ENCODE measurements at places on chromosomes 13 and 19.

DNA sequence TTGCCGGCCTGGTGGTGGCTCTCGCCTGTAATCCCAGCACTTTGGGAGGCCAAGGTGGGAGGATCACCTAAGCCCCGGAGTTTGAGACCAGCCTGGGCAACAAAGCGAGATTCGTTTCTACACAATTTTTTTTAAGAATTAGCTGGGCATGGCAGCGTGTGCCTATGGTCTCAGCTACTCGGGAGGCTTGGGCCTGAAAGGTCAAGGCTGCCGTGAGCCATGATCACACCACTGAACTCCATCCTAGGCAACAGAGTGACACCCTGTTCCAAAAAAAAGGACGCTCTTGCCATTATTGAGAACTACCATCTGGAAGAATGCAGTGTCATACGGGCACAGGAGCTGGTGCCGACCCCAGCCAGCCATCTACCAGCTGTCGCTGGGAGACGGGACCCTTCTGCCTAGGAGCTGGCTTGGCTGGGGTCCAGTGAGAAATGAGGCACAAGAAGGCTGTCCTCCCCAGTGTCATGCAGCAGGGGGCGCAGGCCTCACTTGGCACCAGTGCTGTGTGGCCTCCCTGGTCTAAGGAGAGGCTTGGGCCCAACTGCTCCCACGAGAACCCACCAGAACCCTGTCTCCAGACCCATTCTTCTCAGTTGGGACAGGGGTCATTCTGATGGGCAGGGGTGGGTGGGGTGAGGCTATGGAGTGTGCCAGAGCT is 12.2 kb upstream of the RELB start:
- peak; percentile 86 for DNase-seq

DNA sequence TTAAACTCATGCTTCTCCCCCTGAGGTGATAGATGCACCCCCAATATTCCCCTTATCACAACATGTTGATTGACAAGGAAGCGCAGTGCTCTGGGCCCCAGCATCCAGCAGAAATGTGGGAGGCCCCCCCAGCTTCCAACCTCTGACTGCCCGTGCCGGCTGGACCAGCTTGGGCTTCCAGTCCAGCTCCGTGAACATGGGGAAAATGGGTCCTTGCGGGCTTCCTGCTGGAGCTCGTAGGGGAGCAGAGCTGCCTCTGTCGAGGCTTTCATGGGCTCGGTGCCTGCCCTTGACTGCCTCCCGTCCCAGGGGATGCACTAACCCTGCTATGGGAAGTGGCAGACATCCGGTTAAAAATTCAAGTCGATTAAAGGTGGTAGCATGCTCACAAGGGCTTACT is 188.9 kb downstream of the COL4A1 start:
- no peak for DNase-seq

GRCh38 chr19:15404097-15404779 is 14.6 kb downstream of the AKAP8L start:
- no peak for DNase-seq

DNA sequence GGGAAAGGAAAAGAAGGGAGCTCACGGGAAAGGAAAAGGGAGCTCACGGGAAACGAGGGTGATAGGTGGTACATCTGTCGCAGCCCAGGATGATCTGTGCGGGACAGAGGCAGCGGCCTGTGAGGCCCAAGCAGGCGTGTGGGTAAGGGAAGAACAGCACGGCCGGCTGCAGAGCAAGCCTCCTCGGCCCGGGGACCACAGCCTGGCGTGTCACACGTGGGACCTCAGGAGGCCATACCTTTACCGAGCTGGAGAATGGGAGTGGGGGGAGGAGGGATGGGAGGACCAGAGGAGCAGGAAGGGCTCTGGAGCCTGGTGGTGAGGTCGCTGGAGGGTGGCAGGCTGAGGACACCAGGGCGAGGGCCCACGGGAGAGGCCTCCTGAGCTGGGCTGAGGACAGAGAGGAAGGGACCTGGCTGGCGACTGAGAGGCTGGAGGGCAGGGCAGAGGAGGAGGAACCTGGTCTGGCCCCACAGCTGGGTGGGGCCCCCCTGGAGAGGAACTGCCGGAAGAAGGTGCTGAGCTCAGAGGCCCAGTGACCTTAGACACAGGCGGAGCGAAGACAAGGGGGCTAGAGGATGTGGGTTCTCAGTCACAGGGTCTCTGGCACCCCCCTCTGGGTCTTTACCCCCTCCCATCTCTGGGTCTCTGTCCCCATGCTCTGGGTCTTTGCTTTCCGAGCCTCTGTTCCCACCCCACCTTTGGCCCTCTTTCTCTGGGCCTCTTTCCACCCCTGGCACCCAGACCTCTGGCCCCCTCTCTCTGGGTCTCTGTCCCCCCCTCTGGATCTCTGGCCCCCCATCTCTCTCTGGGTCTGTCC is 2.9 kb upstream of the FTL start:
- DNase-seq, result no peak

- DNase-seq, result no peak
These were observed 72.5 kb upstream of the UBL3 start for GRCh38 chr13:29922896-29923295.

DNA sequence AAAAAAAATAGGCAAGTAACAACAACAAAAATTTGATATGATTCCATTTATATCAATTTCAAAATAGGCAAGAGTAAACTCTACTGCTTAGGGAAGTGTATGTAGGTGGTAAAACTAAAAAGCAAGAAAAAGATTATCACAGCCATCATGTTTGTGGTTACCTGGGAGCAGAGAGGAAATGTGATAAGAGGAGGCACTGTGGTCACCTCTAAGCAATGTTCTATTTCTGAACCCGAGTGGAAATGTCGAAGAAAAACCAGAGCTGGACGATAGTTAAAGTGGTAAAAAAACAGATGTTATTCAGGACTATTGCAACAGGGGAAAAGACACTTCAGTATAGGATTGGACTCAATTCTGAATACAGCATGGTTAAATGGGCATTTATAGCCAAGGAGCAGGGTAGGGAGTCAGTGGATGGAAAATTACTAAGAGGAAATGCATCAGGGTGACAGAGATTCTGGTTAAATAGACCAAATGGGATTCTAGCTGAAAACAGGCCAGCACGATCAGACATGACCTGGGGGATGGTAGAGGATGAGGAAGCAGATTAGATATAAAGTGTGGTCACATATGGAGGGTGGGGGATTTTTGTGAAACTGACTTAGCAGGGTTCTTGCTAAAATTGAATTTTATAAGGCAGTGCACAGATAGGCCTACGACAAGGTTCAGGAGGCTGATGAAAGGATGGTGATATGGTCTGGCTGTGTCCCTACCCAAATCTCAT is 6.0 kb upstream of the TEX30 start:
- DNase-seq, result no peak

DNA sequence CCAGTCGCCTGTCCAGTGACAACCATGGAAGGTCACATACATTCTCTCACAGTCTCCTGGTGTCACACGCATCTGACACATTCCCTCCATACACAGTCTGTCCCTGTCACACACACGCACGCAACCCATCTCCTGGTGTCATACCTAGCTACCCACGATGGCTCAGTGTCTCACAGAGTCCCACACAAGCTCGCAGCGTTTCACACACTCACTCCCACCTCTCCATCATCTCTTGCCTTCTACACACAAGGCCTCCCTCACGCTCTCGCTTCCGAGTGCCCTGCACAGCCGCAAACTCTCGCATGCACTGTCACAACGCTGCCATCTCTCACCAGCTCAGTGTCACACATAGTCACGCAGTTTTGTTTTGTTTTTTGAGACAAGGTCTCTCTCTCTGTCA is 1.2 kb upstream of the GNG8 start:
- DNase-seq, result no peak

DNA sequence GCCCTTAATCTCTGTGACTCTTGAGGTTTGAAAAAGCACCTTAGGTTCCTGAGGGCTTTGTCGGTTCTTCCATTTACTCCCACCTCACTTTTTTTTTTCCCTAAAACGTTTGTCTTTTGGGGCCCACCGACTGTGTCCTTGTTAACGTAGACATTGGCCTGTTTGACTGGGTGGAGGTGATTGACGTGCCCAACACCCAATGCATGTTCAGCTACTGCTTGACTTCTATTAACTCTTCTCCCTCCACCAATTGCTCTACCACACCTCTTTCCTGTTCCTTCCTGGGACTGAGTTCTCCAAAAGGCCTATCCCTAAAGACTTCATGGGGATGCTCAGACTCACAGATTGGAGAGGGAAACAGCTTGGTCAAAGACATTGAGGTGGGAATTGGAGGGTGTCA is 17.3 kb downstream of the CKM start:
- no peak for DNase-seq

DNA sequence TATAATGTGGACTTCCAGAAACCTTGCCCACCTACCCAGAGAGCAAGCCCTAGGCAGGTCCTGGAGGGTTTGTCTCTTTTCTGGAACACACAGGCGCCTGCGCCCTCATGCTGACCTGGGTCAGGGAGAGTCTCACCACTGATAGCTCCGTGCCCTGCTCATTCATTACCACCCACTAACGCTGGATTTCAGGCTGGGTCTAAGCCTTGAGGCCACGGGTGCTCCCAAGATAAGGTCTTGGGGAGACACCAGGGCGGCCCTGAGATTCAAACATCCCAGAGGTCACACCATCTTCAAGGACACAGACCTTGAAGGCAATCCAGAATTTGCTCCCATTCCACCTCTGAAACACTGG is 5.1 kb downstream of the S1PR2 start:
- no peak for DNase-seq

- no peak for DNase-seq
These were observed 3.7 kb downstream of the PGLYRP2 start for GRCh38 chr19:15475611-15476010.

GRCh38 chr13:34349091-34349722 is 531.3 kb downstream of the RFC3 start:
- DNase-seq, result no peak

GRCh38 chr13:48908381-48909055 is 67.2 kb upstream of the FNDC3A start:
- DNase-seq, result no peak

- no peak for DNase-seq
These were observed 19.9 kb upstream of the GDF15 start for GRCh38 chr19:18366021-18366435.

DNA sequence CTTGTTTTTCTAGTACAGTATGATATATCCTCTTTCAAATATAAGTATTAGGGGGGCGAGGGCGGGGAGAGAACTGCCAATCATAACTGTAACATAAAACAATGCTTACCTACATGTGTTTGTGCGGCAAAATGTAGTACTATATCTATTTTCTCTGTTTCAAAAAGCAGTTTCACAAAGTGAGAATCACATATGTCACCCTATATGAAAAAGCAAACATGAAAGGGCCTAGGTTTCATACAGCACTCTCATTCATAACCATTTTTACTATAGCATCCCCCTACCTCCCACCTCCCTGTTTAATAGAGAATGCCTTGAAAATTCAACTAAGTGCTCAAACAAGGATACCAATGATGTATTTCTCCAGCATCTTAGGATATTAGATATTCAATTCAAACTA is 5.2 kb downstream of the TGDS start:
- DNase-seq, result no peak

GRCh38 chr13:87872813-87873212 is 201.6 kb downstream of the SLITRK5 start:
- no peak for DNase-seq

DNA sequence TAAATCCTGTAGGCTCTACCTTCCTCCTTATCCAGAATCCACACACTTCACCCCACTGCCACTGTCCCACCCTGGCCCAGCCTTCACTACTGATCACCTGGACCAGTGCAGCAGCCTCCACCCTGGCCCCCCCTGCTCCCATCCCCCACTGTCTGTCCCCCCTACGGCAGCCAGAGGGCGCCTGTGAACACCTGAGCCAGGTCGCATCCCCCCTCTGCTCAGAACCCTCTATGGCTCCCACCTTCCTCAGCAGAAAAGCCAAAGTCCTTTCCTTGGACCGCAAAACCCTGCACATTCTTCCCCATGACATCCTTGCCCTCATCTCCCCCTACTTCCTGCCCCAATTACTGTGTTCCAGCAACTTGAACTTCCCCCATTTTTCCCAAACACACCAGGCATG is 20.6 kb downstream of the ELAVL3 start:
- DNase-seq, result no peak

GRCh38 chr13:110089100-110089499 is 217.9 kb downstream of the COL4A1 start:
- no peak for DNase-seq

DNA sequence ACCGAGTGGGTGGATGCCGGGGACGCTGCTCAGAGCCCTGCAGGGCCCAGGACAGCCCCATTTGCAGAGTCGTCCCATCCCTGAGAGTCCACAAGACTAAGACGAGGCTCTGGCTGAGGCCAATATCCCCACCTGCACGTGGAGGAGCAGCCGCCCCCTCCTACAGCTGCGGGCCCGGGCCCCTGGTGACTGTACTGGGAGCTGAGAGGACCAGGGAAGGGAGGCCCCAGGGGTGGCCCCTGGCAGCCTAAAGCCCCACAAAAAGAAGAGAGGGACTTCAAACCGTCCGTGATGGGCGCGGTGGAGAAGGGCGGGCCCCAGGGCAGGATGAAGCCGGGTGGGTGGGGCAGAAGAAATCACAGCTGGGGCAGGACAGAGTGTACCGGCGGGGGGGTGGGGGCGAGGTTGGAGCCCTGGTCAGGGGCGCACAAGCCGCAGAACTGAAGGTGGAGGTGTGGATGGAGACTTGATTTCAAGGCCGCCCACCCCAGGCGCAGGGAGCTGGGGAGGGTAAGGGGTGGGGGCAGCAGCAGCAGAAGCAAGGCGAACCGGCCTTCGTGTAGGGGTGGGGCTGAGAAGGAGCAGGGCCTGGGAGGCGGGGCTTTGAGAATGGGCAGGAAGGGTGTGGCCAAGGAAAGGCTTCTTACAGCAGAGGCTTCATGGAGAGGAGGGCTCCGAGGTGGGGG is 12.9 kb downstream of the CFD start:
- DNase-seq, result peak; percentile 64

DNA sequence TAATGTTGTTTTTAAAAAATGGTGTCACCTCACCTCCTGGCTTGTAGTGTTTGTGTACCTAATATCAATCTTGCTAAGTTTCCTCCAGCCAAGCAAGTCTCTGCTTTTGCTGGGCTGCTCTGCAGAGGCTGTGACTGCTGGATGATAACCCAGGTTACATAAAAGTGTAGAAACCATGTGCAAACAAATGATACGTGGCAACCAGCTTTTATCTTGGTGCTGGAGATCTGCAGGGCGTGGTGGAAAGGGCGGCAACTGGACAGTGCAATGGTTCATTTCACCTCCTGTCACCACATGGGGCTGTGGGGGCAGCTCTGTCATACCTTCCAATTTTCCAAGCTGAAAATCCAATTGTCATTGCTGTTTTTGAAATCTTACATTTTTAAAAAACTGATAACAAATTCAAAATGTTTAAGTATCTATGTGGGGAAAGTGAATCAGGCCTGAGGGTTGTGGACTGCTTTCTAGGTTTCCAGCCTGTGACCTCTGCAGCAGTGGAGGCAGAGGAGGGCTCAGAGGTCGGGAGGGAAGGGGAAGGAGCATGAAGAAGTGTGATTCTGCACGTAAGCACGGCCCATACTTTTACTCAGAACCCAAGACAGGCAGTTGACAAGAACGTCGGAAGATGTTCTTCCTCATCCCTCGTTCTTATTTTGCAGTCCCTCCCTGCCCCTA is 9.7 kb downstream of the GPR42 start:
- no peak for DNase-seq

DNA sequence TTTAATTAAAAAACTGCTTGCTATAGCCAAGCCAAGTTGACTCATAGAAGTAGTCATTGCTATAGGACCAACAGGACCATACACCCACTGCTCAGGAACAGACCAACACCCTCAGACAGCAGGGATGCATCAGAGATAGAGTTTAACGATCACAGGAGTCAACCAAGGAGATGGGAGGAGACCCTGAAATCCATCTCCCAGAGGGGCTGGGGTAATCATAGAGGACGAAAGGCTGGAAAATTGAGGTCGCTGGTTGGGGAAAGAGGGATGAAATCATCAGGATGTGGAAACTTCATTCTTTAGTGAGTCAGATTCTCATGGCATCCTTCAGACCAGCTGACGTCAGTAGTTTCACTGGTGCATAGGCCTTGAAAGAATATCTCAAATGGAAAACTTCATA is 160.4 kb upstream of the GPC6 start:
- DNase-seq, result no peak

All from BE2C (cell line).